ENCODE measurements at places on chromosomes 6 and 20.

GRCh38 chr20:50434653-50435396 lies 75.4 kb upstream of the PTPN1 start:
- DNase-seq, result no peak

GRCh38 chr6:73329201-73329600 lies 24.9 kb downstream of the DPPA5 start:
- no peak for DNase-seq

DNA sequence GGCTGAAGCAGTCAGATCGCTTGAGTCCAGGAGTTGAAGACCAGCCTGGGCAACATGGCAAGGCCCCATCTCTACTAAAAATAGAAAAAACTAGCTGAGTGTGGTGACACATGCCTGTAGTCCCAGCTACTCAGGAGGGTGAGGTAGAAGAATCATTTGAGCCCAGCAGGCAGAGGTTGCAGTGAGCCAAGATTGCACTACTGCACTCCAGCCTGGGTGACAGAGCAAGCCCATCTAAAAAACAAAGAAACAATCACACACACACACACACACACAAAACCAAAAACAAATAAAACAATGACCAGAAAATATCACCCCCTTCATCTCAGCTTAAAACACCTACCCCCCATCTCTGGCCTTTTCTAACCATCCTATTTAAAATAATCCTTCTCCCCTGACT lies 68.0 kb downstream of the BTBD9 start:
- no peak for DNase-seq

DNA sequence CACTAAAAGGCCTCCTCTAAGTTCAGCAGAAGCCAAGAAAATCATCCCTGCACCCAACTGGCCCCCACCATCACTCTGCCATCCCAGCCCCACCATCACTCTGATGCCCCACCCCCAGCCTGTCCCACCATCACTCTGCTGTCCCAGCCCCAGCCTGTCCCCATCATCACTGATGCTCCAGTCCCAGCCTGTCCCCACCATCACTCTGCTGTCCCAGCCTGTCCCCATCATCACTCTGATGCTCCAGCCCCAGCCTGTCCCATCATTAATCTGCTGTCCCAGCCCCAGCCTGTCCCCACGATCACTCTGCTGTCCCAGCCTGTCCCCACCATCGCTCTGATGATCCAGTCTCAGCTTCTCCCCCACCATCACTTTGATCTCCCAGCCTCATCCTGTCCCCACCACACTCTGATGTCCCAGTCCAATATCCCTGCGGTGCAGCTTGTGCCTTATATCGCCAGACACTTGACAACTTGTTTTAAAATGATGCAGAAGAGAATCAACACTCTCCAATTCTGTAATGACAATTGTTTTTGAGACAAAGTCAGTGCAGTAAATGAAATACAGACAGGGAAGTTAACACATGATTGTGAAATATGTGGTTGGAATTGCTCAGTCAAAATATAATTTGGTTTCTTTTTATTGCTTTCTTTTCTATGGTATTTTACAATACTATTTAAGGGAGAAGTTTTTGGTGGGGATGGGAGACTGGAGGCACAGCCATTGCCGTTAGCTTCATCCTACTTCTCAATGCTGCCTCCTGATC lies 100.8 kb downstream of the TNFAIP3 start:
- no peak for DNase-seq

GRCh38 chr20:16749573-16749972 lies 1.4 kb downstream of the OTOR start:
- DNase-seq, result no peak

DNA sequence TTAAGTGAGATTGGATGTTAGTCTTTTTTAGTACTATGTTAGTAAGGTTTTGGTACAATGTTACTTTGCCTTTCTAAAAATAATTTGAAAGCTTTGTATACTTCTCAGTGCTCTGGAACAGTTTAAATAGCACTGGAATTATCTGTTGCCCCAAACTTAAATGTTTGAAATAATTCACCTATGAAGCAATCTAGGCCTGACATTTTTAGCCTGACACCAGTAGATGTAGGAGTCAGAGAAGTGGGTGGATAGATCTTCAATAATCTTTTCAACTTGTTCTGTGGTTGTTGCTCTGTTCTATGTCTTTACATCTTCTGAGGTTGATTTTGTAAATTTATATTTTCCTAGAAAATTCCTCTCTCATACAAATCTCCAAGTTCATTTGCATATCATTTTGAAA lies 103.1 kb upstream of the ADGRF1 start:
- no peak for DNase-seq
